SK-MEL-5 (cell line): ENCODE measurements at places on chromosomes 6 and 20.
A peak's percentile ranks its signal among the peaks of the same experiment; 100 is the strongest.

DNA sequence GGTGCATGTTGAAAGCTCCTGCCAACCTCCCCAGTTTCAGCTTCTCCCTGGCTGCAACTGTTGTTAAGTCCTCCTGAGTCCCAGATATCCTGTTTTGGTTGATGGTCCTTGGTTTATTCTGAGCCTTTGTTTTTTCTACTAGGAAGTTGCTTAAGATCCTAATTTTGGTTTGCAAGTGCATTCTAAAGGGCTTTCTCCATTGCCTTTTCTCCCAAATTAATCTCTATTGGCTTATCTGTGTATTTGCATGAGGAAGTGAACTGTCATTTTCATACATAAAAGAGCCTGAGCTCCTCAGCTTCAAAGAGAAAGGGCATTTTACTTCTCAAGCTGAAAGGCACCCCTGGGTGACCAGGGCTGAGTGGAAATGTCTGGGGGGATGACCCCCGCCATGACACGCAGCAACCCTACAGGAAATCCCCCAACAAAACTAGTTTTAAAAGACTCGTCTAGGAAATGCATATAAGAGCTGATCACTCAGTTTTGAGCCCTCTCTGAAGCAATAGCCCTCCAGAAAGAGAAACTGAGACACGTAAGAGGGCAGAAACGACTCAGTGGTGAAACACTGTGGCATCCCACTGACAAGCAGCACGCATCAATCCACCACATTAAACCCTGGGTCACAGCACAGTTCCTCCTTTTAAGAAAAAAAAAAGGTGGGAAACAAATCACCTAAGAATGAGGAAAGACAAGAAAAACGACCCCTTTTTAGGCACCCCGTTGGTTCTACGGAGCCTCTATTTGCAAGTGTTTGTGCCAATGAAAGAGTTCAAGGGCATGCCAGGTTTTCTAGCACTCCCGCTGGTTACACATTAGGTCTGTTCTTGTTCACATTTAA is 140.9 kb downstream of the THBS2 start:
- DNase-seq, result no peak

GRCh38 chr20:1166948-1167720 is 17.6 kb downstream of the TMEM74B start:
- DNase-seq, result no peak

DNA sequence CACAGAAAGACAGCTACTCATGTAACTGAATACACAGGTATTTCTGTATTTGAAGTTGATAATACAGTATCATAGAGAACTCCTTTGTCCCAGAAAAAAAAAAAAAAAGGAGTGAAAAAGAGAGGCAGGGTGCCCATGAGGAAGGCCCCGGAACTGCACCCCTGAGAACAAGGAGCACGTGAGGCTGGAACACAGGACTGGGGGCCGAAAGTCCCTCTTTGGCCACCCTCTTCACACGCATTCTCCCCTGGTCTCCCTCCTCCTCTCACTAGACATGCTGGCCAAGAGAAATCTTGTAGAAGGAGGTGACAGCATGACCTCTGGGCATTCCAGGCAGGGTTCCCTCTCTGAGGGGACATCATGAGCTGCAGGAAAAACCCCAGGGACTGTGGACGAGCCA is 62.7 kb upstream of the TRAF3IP2 start:
- peak; percentile 14 for DNase-seq

DNA sequence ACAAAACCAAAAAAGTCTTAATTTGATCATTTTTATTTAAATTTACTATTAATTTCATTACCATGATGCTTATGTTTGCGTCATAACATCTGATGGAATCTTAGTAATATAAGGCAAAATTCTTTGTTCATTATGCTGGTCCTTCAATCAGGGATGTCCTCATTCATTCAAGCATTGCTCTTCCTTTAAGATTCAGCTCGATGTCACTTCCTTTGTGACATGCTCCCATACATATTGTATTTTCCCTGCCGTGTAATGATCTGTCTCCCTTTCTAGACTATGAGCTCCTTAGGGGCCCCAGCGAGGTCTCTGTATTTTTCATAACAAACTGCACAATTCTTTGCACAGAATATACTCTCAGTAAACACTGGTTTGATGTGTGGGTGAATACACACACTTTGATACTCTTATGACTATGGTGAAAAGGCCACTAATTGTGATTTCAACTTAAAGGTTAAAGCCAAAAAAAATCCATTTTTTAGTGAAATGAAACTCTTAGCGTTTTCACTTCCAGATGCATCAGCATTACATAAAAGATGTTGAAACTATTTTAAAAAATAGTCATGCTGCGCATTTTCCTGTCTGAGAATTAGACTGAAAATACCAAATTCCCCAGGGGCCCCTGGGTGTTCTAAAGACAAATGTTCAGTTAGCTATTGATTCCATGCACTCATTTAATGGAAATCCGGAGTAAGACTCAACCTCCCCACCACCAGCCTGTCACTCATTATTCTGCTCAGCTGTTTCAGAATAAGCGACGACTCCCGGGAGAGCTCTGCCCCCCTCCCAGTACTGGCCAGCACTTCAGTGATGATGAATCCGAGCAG is 169.7 kb downstream of the ATXN1 start:
- DNase-seq, result no peak

- no peak for DNase-seq
Measured at GRCh38 chr6:109702791-109703190, 11.7 kb downstream of the FIG4 start.
